ENCODE measurements at places on chromosomes 1 and 21. TPM values are rescaled to one million over a fixed set of nuclear protein-coding genes. Genes with fewer than 3 reads are reported as not detected.

DNA sequence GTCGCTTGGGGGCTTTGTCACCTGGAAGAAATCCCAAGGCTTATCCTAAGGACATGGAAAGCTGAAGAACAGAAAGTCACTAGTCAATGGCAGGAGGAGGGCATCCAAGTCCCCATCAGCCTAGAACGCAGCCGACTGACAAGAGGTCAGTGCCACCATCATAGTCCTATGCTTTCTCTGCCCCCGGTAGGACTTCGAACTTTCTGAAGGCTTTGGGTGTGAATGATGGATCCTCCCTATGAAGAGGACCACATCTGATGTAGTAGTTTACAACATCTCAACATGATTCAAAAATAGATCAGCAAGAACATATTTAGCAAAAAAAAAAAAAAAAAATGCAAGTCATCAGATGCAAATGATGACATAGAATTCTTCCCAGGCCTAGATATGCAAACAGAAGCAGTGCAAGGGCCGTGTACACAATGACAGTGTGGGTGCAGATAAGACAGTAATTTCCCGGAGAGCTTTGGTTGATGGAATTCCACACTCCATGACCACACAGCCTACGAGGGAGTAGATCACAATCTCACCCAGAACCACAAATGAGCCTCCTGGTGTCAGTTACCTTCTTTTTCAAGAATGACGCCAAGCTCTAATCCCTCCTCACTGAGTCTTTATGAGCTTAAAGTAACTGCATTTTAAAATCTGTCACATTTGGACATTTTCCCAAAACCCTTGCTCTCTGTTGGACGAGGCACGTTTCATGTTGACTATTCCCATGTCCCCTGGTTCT, 88.2 kb downstream of the PSMG1 start:
- H3K27ac ChIP-seq, result no peak overlapping the region
- H3K4me3 ChIP-seq, result no peak overlapping the region
- DNase-seq, result no peak
- H3K4me1 ChIP-seq, result peaks cover 3% of the 10 kb centered on the region
- H3K27me3 ChIP-seq, result peaks cover 3% of the 10 kb centered on the region

The TTLL10 gene
- total RNA-seq, result not detected

The SMIM1 gene
- 1.4 TPM for total RNA-seq

The PPIAL4G gene
- 0.05 TPM for total RNA-seq

DNA sequence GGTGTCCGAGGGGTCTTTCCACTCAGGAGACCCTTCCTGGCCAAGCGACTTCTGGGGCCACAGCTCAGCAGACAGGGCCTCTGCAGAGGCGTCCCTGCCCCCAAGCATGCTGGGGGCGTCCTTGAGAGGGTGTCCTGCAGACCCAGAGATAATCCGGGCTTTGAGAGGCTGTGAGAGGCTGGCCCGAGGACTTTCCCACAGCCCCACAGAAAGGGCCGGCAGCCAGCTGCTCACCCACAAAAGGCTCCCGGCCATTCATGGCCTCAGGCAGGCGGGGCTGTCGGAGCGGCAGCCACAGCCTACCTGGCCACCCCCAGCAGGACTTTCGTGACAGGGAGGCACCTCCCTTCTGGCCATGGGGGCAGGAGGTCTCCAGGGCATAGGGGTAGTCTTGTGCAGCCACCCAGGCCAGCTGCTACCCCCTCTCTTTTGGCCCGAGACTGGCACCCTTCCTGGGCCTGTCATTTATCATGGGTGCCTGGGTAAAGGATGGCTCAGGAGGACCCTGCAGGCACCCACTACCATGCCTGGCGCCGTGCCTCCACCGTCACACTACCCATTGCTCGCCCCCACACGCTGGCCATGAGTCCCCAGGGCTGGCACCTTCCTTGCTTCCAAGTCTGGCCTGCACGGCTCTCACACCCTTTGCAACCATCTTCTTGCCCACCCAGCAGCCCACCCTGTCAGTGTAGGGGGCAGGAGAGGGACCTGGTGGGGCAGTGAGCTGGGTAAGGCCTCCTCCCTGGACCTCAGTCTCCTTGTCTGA, 11.1 kb upstream of the TNFRSF14 start:
- peaks cover 13% of the 10 kb centered on the region for H3K4me1 ChIP-seq
- H3K27ac ChIP-seq, result no peak overlapping the region
- H3K36me3 ChIP-seq, result peaks cover 3% of the 10 kb centered on the region
- peaks cover 7% of the 10 kb centered on the region for H3K27me3 ChIP-seq
- no peak for DNase-seq

DNA sequence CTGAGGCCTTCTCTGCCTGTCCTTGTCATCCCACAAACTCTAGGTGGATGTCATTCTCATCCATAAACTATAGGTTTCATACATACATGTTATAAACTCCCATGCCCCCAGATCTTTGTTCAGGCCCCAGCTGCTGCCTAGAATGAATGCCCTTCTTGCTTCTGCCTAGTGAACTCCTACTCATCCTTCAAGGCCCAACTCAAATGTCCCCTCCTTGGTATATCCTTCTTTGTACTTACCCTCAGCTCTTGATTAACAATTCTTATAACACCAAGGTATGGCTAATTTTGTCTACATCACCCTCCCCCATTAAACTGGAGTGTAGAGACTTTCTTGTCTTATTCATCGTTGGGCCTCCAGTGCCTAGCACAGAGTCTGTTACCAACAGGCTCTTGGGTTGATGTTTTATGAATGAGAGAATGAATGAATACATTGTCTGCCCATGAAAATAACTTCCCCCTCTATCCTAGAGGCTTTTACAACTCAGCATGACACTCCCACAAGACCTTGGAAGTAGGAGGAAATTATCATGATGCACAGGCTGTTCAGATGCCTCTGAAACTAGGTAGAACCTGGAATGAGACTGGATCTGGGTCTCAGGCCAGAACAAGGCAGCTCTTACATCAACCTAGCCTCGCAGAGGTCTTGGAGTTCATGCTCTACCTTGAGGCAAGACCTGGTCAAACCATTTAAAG, 26.9 kb downstream of the EPHB2 start:
- no peak for DNase-seq
- H3K36me3 ChIP-seq, result no peaks in the 10 kb centered on the region
- peaks cover 1% of the 10 kb centered on the region for H3K27me3 ChIP-seq
- H3K4me3 ChIP-seq, result no peak overlapping the region
- no peak overlapping the region for H3K27ac ChIP-seq
- no peaks in the 10 kb centered on the region for H3K4me1 ChIP-seq

- no peak for DNase-seq
- peak overlapping the region; percentile 72 for H3K4me3 ChIP-seq
- peak overlapping the region; percentile 99 for H3K27ac ChIP-seq
- no peaks in the 10 kb centered on the region for H3K27me3 ChIP-seq
- peaks cover 59% of the 10 kb centered on the region for H3K4me1 ChIP-seq
- peaks cover 26% of the 10 kb centered on the region for H3K36me3 ChIP-seq
Observed at GRCh38 chr21:33974513-33975468, 59.2 kb upstream of the ATP5PO start.

The NECTIN4 gene
- 0.05 TPM for total RNA-seq

Data from activated T-helper 2 cell treated with anti-CD3 and anti-CD28 coated beads, Interferon-gamma antibody, Interleukin-2, Interleukin-4, amounts not matched to agents 10 μg/mL and 5 μg/mL and 100 μg/mL, durations not matched to agents 14 hours and 24 hours and 36 hours (primary cell).